ENCODE measurements at places on chromosomes 3 and 15.

DNA sequence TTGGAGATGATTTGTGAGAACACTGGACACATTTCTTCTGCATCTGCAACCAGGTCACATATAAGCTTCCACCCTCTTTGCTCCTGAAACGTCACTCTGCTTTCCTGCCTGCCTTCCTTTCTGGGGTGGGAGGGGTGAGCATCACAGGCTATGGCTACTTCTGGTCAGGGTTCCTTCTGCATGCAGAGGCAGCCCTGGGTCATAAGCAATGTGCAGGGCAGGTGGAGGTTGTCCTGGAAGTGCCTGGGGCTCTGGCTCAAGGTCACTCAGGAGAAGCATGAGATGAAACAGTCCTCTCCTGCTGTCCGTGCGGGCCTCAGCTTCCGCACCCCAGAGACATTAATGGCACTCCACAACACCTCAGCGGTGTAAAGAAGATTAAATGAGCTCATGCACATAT, 15.1 kb downstream of the SLC6A20 start:
- DNase-seq: no peak

- DNase-seq: no peak
These were observed 230.8 kb upstream of the TBC1D5 start for GRCh38 chr3:17972959-17973906.

- no peak for DNase-seq
These were observed 13.1 kb downstream of the SLC6A6 start for GRCh38 chr3:14415501-14415900.

- DNase-seq: no peak
These were observed 53.2 kb upstream of the RBSN start for GRCh38 chr3:15152184-15152583.

- no peak for DNase-seq
These were observed 138.9 kb downstream of the CACNA1D start for GRCh38 chr3:53633197-53633787.

DNA sequence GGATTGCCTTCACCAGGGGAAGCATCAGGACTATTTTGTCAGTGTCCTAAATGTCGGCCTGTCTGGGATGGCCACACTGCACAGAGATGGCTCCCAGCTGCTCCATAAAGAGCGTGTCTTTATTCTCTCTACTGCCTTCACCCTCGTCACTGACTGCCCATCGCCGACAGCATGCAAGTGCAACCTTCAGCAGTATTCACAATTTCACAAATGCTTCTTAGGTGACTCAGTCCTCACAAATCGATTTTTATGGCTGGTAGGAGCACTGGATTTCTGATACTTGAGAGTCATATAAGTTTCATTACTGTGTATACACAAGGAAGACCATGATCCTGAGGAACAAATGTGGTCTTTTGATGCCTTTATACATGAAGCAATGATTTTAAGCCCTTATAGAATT, 1.1 kb upstream of the SSUH2 start:
- no peak for DNase-seq

GRCh38 chr15:39445931-39446330, 134.9 kb upstream of the THBS1 start:
- DNase-seq: no peak

- DNase-seq: no peak
These were observed 43.2 kb downstream of the CRTC3 start for GRCh38 chr15:90572893-90573292.

- DNase-seq: no peak
These were observed 326.6 kb upstream of the ALCAM start for GRCh38 chr3:105040026-105040622.

GRCh38 chr3:72312339-72312738, 527.4 kb upstream of the PROK2 start:
- no peak for DNase-seq

GRCh38 chr3:194009892-194010533, 125.9 kb upstream of the HES1 start:
- DNase-seq: no peak

DNA sequence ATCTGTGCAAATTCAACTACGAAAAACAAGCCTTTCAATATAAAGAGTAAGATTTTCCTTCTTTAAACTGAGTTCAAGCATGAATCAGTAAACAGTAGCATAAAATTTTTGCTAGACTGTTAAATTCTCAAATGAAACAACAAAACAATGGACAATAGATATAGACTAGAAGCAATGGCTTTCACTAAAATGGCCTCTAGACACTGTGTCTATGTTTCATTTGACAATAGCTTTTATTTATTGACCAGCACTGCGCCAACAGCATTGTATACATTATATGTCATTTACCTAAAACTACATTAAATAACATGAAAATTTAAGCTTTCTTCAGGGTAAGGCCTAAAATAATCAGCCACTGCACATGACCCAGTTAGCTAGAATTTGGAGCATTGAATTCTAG, 148.5 kb downstream of the DUT start:
- no peak for DNase-seq

DNA sequence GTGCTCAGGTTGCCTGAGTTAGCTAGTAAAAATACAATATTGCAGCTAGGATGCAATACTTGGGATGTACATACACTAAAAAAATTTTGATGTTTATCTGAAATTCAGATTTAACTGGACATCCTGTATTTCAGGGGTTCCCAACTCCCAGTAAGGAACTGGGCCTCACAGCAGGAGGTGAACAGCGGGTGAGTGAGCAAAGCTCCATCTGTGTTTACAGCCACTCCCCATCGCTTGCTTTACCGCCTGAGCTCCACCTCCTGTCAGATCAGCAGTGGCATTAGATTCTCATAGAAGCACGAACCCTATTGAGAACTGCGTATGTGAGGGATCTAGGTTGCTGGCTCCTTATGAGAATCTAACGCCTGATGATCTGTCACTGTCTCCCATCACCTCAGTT, 285.1 kb upstream of the PROK2 start:
- no peak for DNase-seq

DNA sequence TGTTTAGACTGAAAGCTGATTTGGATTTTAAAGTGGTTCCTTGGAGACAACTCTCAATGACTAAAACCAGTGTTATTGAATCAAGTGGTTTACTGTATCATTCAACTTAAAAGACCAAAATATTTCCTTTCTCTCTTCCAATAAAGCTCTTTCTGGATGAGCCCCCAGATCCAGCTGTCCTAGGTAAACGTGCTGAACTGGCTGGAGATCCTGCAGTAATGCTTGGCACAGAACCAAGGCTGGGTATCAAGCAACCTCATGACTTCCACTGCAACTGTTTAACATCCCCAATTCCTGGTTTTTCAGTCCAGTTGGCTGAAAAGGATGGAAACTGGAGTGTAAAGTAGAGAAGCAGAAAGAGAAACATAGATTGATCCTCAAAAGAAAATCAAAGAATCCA, 28.9 kb downstream of the SEC22C start:
- DNase-seq: no peak

GRCh38 chr3:174725303-174725702, 133.8 kb upstream of the NAALADL2 start:
- no peak for DNase-seq

DNA sequence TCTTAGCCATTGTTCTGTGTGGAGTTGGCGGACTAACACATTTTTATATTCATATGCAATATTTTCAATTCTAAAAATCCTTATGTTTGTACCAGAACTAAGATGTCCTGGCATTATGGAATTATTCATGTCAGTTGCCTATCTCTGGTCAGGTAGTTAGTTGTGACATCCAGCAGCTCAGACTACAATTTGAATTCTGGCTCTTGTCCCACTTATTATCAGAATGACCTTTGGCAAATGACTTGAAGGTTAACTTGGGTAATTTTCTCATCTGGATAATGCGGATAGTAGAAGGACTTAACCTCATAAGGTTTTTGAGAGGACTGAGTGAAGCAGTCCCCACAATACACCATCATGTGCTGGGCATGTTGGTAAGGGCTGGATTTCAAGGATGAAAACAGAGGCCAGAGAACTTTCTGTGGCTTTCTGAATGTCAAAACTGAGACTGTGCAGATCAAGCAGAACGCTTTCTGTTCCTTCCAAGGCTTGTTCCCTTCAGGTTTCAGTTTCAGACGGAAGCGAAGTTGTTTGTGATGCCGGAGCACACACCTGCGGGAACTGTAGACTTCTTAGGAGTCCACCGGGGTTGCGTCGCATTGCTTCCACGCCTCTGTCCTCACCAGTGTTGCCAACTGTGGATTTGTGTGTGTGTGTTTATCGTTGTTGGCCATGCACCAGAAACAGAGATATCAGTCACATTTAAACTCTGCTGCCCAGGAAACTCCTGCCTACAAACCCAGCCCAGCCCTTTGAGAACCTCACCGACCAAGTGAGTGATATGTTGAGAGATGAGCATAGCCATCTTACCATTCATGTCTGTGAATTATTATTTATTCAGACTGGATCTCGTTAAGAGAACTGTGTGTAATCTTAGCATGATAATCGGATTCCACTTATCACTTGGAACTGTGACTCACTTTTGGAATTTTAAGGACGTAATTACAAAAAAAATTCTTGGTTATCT, 76.0 kb downstream of the PTPRG start:
- DNase-seq: no peak
